ENCODE measurements at places on chromosomes 3 and 15.
A peak's percentile ranks its signal among the peaks of the same experiment; 100 is the strongest.

DNA sequence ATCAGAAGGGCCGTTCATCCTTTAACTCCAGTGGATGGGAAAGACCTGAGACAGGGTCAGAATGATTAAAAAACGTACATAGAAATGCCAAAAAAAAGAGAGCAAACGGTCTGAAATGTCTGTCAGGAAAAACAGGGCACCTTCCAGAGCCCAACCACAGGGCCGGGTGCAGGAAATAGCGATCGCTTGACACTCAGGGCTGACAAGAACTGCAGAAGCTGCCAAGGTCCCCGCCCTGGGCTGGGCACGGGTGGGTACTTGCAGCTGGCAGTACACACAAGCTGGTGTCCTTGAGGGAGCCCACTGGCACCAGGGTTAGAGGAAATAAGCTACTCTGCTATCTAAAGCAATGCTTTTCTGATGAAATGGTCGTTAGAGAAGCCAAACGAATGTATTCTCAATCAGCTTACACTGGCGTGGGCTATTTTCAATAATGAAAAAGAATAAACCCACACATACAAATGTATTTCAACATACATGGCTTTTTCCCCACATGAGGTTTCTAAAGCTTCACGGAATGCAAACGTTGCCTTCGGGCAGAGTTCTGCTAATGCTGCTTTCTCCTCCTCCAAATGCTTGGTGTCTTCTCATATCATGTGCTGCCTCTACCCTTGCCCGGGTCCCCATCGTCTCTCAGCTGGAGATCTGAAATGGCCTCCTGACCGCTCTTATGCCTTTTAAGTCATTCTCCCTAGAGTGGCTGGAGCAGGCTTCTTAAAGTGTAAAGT, 15.6 kb downstream of the FRMD4B start:
- DNase-seq: no peak

DNA sequence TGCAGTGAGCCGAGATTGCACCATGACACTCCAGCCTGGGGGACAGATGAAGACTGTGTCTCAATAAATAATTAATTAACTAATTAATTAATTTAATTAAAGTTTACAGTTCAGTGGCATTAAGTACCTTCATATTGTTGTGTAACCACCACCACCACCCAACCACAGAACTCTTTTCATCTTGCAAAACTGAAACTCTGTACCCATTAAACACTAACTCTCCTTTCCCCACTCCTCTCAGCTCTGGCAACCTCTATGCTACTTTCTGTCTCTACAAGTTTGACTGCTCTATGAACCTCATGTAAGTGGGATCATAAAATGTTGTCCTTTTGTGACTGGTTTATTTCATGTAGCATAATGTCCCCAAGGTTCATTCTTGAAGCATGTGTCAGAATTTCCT, 259.3 kb upstream of the MDFIC2 start:
- no peak for DNase-seq

- no peak for DNase-seq
Measured at GRCh38 chr15:92576597-92577200, 78.9 kb downstream of the FAM174B start.

DNA sequence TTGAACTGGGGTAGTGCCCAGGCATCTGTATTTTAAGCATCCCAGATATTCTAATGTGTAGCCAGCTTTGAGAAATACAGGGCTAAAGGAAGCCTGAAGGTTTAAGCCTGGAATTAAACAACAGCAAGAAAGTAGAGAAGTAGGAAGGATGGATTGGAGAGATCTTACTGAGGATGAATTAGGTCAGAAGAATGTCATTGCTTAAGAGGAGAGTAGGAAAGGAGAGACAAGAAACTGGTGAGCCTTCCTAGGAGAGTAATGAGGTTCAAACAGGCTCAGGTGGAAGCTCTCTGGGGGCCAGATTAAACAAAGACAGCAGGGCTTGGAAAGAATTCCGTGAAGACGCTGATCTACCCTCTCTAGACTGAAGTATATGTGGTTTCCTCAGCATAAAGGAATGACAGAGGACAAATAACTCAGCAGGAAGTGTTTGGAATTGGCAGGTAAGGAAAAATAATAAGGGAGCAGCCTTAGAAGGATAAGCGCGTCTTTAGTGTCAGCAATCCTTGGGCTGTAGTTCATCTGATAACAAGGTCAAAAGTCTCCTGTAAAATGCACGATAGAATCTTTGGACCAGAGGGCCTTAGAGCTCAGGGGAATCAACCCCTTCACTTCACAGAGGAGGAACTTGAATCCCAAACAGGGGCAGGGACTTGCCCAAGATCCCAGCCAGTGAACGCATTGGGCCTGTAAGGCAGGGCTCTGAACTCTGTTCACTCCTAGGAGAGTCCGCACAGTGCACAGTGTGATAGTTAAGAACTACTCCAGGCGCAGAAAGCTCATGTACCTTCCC, 90.9 kb downstream of the TP63 start:
- no peak for DNase-seq

DNA sequence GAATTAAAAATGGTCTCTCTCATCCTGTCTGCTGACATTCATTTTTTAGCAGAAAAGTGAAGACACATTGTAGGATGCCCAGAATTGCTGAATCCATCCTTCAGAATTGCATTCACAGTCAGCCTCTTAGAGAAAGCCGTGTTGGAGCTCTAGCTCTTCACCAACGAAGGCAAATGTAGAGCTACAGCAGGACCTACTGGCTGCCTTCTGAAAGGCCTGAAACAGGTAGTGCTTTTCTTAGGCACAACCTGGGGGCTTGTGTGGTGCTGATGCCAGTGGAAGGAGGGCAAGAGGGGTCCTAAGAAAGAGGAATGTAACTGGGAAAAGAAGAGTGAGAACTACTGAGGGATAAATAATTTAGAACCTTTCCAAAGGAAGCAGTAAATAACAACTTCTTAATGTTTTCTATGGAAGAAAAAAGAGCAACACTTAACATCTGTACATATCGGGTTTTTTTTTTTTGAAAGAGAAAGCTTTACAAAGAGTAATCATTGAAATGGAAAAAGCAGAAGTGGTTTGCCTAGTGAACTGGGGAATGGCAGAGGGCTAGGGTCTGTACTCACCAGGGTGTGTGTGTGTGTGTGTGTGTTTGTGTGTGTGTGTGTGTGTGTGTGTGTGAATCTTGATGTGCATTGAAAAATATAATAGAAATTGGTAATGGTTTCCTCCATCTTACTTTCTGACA, 297.8 kb downstream of the SATB1 start:
- no peak for DNase-seq

DNA sequence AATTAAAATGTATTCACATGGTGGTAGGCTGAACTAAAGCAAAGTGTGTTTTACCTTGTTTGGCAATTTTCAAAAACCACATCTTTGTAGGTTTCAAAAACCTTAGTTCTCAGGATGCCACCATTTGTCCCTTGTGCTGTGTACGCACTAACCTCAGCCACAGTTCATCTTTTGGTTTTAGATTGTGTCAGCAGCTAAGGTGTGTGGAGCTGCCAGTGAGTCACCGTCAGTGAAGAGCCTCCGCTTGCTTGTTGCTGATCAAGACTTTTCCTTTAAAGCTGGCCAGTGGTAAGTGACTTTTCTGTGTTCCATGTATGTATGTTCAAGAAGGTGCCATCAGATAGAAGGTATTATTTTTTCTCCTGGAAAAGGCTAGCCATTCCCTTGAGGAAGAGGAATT, 21.1 kb downstream of the OXNAD1 start:
- peak; percentile 87 for DNase-seq

DNA sequence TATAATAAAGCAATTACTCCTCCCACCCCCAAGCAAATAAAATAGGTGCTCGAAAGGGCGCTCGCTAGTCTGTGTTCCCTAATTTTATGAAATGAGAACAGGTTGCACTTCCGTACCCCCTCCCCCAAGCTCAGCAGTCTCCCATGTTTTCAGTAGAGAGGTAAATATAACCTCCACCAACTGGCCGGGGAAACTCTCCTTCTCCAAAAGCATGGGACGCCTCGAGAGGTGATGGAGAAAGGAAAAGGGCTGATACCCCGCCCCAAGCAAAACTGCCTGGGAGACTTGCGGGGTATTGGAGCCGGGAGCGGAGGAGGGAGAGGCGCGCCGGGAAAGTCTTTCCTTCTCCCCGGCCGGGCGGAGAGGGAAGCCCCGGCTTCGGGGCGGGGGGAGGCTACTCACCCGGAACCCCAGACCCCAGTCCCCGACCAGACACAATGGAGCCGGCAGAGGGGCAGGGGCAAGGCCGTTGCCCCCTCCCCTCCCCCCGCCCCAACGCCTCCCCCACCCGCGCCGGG, 605 bp downstream of the DCUN1D1 start:
- DNase-seq: peak; percentile 2
